Lung (tissue), 17 donors: ENCODE measurements at places on chromosomes 11 and 22. TPM values are rescaled to one million over a fixed set of nuclear protein-coding genes. Genes with fewer than 3 reads are reported as not detected.

Gene PATE1
- not detected for total RNA-seq

Gene RASD2
- total RNA-seq: 1.1 TPM

- DNase-seq: peak; percentile 82
Measured at GRCh38 chr22:41217553-41218157, 12.5 kb downstream of the L3MBTL2 start.

GRCh38 chr11:61042961-61043540, 59.2 kb upstream of the CD5 start:
- no peak for DNase-seq

- DNase-seq: no peak
Measured at GRCh38 chr11:45777127-45777969, 27.6 kb upstream of the SLC35C1 start.

- DNase-seq: no peak
Measured at GRCh38 chr11:10722307-10722706, 28.7 kb upstream of the CTR9 start.
